ENCODE measurements at places on chromosomes 5 and 9. TPM values are rescaled to one million over a fixed set of nuclear protein-coding genes. Genes with fewer than 3 reads are reported as not detected.

GRCh38 chr9:4124266-4124665 lies 175.6 kb downstream of the GLIS3 start:
- H3K36me3 ChIP-seq: no peaks in the 10 kb centered on the region
- H3K27me3 ChIP-seq: no peaks in the 10 kb centered on the region
- H3K27ac ChIP-seq: no peak overlapping the region
- no peak for DNase-seq
- no peak overlapping the region for H3K4me3 ChIP-seq

DNA sequence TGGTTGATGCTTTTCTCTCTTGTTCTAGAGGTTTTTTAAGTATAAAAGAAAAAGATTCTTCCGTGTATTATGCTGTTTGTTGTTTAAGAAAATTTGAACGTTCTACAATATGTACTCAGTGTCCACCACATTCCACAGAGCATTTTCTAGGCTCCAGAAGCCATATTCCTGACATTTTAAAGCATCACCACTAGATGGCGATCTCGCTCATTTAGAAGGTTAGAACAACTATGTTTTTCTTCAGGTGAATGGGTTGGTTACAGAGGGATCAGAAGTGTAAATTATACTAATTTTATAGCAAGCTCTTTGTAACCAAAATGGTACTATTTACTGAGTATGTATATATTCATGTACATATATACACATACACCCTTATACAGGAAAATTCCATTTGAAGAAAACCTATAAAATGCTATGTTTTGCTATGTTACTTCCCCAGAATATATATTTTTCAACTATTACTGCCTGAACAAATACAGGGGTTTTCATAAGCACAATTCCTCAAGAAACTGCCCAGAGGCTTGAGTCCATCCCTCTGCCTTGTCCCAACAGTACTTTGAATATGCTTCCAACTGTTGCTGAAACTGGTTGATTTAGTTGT lies 284.3 kb downstream of the CCDC171 start:
- H3K4me1 ChIP-seq: peaks cover 4% of the 10 kb centered on the region
- no peaks in the 10 kb centered on the region for H3K27me3 ChIP-seq
- peak; percentile 66 for DNase-seq
- no peak overlapping the region for H3K27ac ChIP-seq
- H3K36me3 ChIP-seq: no peaks in the 10 kb centered on the region
- no peak overlapping the region for H3K4me3 ChIP-seq

The FBXO4 gene
- total RNA-seq: 9.1 TPM

DNA sequence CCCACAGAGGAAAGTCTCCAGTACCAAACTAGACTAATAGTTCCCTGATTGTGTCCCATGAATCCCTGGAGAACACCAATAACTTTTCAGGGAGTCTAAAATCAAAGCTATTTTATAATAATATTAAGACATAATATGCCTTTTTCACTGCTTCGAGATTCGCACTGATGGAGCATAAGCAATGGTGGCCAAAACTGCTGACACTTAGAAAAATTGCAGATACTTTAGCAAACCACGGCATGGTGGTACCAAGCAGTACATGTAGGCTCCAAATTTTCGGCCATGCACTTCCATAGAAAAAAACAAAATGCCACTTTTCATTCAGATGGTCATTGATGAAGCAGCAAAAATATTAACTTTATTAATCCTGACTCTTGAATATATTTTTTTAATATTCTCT lies 100.3 kb upstream of the PCSK1 start:
- no peaks in the 10 kb centered on the region for H3K27me3 ChIP-seq
- no peak overlapping the region for H3K4me3 ChIP-seq
- H3K27ac ChIP-seq: no peak overlapping the region
- no peak for DNase-seq

DNA sequence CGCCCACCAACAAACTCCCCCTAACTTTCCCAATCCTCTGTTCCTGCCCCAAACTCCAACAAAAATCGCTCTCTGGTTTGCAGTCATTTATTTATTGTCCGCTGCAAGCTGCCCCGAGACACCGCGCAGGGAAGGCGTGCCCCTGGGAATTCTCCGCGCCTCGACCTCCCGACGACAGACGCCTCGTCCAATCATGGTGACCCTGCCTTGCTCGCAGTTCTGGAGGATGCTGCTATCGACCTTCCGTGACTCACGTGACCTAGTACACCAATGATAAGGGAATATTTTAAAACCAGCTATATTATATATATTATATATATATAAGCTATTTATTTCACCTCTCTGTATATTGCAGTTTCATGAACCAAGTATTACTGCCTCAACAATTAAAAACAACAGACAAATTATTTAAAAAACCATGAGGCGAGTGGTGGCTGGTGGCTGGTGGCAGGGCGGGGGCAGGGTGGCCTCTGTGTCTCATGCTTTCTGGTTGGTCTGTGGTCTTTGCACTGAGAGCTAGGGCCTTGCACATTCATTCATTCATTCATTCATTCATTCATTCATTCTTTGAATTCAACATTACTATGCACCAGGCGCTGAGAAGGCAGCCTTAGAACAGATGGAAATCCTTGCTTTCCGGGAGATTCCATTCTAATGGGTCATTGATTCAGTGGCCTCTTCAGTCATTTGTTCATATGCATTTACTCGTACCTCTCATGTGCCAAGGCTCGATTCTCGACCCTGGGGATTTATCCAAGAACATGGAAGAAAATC lies 37.9 kb downstream of the FGF18 start:
- H3K27ac ChIP-seq: no peak overlapping the region
- no peak overlapping the region for H3K4me3 ChIP-seq
- peaks cover 7% of the 10 kb centered on the region for H3K4me1 ChIP-seq

The PCDHA5 gene
- 1.3 TPM for total RNA-seq

The RNF183 gene
- not detected for total RNA-seq

The NDUFS4 gene
- 78.7 TPM for total RNA-seq

- H3K36me3 ChIP-seq: no peaks in the 10 kb centered on the region
- no peaks in the 10 kb centered on the region for H3K4me1 ChIP-seq
- no peak within 1 kb of the TSS for H3K27ac ChIP-seq
These were observed at the start of gene FAM170A for GRCh38 chr5:119629339-119629738. TSS of gene FAM170A (plus strand) at chr5:119629558. CDS start at chr5:119629769, 211 bp downstream.

The PCDHGA3 gene
- 0.16 TPM for total RNA-seq

GRCh38 chr5:42268630-42269029 lies 154.6 kb upstream of the GHR start:
- H3K4me1 ChIP-seq: no peaks in the 10 kb centered on the region
- DNase-seq: no peak
- no peak overlapping the region for H3K4me3 ChIP-seq
- H3K36me3 ChIP-seq: no peaks in the 10 kb centered on the region
- peaks cover 3% of the 10 kb centered on the region for H3K27me3 ChIP-seq

DNA sequence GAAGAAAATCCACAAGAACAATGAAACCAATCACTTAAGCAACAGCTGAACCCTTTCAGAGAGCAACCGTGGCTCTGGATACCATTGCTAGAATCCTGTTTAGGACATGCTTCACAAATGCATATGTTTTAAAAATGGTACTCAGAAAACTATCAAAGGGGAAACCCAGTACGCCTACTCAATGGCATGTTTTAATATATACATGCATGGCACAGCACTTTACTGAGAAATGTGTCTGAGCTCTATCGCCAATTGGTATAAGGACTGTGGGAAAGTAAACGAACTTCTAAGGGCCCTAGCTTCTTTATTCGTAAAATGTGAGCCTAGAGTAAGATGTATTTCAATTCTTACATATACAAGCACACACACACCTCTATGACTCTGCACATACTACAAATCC lies 72.3 kb downstream of the PTBP3 start:
- no peaks in the 10 kb centered on the region for H3K27me3 ChIP-seq
- H3K36me3 ChIP-seq: peaks cover 7% of the 10 kb centered on the region
- no peaks in the 10 kb centered on the region for H3K4me1 ChIP-seq
- no peak overlapping the region for H3K4me3 ChIP-seq

DNA sequence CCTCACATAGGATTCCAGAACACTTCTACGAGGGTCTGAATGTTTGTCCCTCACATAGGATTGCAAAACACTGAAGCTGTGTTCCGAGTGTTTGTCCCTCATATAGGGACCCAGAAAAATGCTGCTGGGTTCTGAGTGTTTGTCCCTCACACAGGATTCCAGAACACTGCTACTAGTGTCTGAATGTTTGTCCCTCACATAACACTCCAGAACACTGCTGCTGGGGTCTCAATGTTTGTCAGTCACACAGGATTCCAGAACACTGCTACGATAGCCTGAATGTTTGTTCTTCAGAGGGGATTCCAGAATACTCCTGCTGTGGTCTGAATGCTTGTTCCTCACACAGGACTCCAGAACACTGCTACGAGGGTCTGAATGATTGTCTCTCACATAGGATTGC lies 218.7 kb downstream of the FOXD4L6 start:
- no peaks in the 10 kb centered on the region for H3K4me1 ChIP-seq
- no peak for DNase-seq
- H3K36me3 ChIP-seq: peaks cover 43% of the 10 kb centered on the region
- H3K27ac ChIP-seq: no peak overlapping the region
- no peaks in the 10 kb centered on the region for H3K27me3 ChIP-seq

DNA sequence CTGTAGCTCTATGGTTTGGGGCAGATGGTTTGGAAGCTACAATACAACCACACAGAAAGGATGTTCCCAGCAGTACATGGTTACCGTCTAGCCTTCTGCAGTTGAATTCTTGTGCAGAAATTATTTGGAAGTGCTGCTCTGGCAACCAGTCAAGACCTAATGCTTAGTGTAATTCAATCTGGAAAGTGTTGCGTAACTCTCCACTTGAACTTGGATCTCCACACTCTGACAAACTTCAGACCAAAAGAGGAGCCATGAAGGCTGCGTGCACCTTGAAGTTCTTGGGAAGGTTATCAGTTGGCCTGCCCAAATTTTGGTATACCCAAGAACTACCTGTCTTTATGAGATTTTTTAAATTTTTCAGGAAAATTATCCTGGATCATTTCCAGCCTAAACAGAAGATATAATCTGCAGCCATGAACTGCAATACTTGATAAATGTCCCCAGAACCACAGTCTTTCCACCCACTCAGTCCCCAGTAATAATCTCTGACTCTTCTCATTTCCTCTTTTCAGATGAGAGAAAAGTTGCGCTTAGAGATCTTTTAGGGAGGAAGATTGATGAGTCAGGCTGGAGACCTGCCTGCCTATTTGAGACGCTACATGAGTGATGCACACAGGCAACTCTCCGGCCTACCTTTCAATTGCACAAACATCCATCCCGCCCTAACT lies 159.9 kb downstream of the FANCC start:
- no peak overlapping the region for H3K4me3 ChIP-seq
- H3K36me3 ChIP-seq: peaks cover 30% of the 10 kb centered on the region
- H3K27ac ChIP-seq: peak overlapping the region; percentile 1
- no peaks in the 10 kb centered on the region for H3K4me1 ChIP-seq
- no peaks in the 10 kb centered on the region for H3K27me3 ChIP-seq

- peaks cover 8% of the 10 kb centered on the region for H3K4me1 ChIP-seq
- no peak overlapping the region for H3K27ac ChIP-seq
- no peak for DNase-seq
- peaks cover 3% of the 10 kb centered on the region for H3K27me3 ChIP-seq
- no peak overlapping the region for H3K4me3 ChIP-seq
These were observed 9.9 kb downstream of the SNCAIP start for GRCh38 chr5:122321921-122322320.

The GPR107 gene
- total RNA-seq: 42.8 TPM

The CNTFR gene
- total RNA-seq: 115 TPM

DNA sequence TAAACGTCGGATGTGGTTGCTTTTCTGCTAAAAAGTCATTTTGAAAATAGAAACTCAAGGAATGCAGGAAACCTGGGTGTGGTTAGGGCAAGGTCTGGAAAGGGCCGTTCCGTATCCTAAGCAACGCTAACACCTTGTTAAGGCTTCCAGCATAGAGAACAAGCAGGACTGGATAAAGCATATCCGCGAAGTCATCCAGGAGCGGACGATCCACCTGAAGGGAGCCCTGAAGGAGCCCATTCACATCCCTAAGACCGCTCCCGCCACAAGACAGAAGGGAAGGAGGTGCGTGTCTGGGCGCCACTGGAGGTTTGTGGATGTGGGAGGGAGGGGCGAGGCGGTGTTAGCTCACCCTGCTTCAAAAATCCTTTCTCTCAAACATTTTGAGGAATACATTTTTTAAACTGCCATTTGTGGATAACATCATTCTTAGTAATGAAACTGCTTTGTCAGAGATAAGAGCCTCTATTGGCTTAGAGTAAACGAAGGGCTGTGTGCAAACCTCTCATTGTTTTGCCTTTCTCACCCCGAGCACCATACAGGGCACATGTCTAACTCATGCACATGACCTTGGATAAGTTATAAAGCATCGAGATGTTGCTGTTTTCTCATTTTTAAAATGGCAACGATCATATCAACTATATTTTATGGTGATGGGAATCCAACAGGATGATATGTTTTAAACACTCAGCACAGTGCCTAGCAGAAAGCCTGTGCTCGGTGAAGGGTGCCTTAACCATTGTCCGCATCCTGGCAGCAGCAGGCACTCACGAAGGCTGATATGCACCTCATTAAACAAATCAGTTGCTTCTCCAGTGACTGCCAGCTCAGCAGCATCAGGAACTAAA lies 175.7 kb upstream of the OTULINL start:
- no peak overlapping the region for H3K4me3 ChIP-seq
- no peaks in the 10 kb centered on the region for H3K27me3 ChIP-seq
- peaks cover 3% of the 10 kb centered on the region for H3K4me1 ChIP-seq
- DNase-seq: no peak
- H3K27ac ChIP-seq: no peak overlapping the region

The IL13 gene
- not detected for total RNA-seq

The TTC1 gene
- 49.4 TPM for total RNA-seq

The MATR3 gene
- 329 TPM for total RNA-seq

The KIF24 gene
- 12.3 TPM for total RNA-seq

The TEX48 gene
- not detected for total RNA-seq

DNA sequence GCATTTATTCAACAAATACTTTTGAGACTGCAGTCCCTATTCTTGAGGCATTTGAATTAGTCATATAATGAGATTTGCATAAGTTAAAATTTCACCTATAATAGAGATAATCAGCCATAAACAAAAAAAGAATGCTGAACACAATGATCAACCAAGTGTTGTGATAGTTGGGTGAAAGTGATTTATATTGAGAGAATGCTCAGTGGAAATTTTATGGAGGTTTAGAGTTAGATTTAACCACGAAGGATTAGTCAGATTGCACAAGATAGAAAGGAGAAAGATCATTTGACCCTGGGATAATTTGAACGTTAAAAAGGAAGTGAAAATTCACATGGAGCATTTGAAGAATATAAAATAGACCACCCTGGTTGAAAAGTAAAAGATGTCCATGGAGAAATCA lies 356.2 kb downstream of the NPR3 start:
- no peaks in the 10 kb centered on the region for H3K36me3 ChIP-seq
- H3K4me3 ChIP-seq: no peak overlapping the region
- no peak for DNase-seq
- H3K27me3 ChIP-seq: no peaks in the 10 kb centered on the region
- H3K4me1 ChIP-seq: no peaks in the 10 kb centered on the region

The SELENOP gene
- total RNA-seq: 2.2 TPM

The ANKDD1B gene
- total RNA-seq: 0.20 TPM

- H3K4me3 ChIP-seq: peak overlapping the region; percentile 75
- no peaks in the 10 kb centered on the region for H3K36me3 ChIP-seq
- DNase-seq: no peak
These were observed 233.1 kb downstream of the MAST4 start for GRCh38 chr5:66829358-66829674.

The LRRC14B gene
- not detected for total RNA-seq
